ENCODE measurements at places on chromosomes 16 and 17.

GRCh38 chr16:58035356-58036170 lies 10.0 kb downstream of the MMP15 start:
- no peak for DNase-seq

DNA sequence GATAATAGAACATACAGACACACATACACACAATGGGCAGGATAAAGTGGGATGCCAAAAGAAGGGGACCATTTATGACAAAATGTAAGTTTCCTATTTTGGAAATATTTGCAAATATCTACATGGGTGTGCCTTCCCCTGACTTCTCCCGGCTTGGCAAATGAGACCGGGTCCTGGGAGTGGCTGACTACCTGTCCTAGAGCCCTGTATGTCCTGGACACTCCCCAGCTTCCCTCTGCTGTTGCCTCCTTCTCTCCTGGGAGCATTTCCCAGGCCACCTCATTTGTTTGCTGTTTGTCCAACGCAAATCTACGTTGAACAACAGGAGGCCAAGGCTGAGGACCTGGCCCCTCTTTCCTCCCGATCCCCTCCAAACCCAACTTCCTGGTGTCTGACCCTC lies 16.9 kb downstream of the PECAM1 start:
- no peak for DNase-seq

DNA sequence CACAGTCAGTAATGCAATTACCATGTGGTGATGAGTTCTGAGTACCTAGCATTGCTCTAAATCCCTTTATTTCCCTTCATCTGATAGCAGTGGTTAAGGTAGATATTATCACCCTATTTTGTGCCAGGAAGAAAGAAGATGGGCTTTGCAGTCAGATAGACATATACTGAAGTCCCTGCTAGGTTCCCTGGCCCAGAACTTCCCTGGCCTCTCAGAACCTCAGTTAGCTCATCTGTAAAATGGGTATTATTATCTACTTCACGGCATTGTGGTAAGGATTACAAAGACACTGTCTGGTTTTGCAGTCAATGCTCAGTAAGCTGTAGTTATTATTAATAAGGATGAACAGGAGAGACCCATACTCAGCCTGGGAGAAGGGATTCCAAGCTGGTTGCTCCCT lies 4.6 kb upstream of the CRYBA1 start:
- DNase-seq = no peak

DNA sequence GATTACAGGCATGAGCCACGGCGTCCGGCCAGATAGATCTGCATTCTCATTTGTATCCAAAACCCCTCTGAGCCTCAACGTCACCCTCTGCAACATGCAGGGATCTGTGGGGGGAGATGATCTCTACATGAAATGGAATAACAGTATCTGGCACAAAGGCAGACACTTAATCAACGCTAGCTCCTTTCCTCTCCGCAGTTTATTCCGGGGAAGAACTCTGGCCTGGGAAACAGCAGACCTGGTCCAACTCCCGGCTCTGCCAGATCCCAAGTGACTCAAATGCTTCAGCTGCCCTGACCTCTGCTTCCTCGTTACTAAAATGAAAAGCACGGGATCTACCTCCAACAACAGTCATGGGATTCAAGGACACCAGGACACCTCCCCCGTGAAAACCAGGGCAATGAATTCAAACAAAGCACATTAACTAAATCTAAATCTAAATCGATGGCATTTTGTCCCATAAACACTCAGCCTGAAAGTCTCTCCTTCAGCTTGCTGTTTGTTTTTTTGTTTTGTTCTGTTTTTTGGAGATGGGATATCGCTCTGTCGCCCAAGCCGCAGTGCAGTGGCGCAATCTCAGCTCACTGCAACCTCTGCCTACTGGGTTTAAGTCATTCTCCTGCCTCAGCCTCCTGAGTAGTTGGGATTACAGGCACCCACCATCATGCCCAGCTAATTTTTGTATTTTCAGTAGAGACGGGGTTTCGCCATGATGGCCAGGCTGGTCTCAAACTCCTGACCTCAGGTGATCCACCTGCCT lies 78.2 kb downstream of the NXN start:
- no peak for DNase-seq

DNA sequence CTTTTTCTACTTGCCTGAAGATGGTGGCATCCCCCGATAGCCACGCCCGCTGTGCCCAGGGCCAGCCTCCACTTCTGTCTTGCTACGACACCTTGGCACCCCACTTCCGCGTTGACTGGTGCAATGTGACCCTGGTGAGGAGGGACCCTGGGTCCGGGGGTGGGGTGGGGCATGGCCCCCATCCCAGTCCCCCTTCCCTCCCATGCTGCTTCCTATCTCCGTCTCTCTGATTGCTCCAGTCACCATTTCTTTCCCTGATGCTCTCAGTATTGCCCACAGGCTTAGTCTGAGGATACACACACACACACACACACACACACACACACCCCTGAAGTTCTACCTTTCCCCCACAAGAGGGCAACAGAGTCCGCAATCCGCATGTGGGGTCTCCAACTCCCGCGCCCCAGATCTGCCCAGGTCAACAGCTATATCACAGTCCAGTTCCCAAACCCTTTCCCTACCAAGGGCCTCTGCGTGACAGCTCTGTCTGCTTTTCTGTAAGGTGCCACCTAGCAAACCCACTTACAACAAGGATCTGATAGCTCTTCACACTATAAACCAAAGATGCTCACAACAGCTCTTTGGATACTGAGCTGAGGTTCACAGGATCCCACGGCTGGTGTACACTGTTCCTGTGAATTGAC lies 3.4 kb downstream of the SGCA start:
- no peak for DNase-seq

- no peak for DNase-seq
Measured at GRCh38 chr17:29867643-29868181, 62.3 kb downstream of the SSH2 start.

GRCh38 chr16:75238132-75238852 lies 13.1 kb downstream of the BCAR1 start:
- no peak for DNase-seq

GRCh38 chr17:46020023-46020761 lies 21.1 kb downstream of the STH start:
- DNase-seq = no peak

DNA sequence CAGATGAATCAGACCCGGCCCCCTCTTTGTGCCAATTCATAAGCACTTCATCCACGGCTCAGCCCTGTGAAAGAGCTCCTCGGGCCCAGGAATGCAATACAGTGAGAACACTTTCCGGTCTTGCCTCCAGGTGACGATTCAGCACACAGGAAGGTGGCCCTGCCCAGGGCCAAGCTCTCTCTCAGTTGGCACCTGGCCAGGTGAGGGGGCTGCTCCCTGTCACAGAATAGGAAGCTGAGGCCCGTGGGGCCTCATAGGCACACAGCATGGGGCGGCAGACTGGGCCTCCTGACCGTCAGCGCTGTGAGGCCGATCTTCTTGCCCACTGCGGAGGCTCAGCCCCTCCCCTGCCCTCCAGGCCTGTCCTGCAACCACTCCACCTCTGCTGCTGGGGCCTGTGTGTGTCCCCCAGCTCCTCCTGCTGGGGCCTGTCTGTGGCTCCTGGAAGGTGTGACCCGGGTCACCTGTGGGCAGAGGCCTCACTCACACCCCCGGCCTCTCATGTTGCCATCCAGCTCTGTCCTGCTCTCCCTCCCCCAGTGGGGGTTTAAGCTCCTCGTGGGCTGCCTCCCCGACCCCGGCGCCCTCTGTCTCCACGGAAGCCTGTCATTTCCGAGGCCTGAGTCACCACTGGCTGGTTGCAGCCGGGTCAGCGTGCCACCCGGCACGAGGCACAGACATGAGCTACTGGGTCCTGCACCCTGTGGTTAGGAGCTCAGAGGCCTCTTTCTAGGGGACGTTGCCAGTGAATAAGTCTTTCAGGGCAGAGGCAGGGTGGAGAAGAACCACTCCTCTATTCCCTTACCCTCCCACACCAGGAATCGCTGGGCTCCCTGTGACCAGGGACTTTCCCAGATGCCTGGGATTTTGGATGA lies 114.4 kb downstream of the SEC14L1 start:
- DNase-seq = no peak

All from renal cortex interstitium (tissue), 15 donors.